ENCODE measurements at places on chromosomes 16 and 17.

DNA sequence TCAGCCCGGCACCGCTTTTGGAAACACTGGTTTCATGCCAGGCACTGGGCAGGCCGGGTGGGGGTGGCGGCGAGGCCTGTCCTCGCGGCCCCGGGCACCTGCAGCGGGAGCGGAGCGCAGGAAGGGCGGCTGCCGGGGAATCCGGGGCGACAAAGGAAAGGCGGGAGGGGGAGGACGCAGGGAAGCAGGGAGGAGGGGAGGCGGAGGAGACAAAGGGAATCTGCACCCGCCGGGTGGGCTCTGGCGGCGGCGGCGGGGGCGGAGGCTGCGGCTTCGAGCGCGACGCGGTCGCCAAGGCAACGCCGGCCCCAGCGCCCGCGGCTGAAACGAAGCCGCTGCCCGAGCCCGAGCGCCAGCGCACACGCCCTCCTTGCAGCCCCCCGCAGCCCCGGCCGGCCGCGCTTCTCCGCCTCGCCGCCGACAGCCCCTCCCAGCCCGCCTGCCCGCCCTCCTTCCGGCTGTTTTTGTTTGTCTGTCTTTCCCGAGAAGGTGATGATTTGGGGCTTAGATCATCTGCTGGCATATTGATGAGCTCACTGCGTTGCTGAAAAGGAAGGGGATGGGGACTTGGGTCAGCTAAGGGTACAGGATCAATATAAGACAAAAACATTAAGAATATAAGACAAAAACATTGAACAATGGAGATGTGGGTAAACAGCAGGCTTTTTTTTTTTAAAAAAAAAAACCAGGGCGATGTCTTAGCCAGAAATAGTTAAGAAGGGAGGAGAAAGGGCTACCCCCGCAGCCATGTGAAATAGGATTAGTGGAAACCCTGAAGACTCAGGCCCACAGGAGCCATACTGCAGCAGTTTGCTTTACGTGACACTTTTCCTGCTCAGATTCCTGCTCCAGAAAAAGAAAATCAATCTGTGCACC lies 32.7 kb downstream of the CDK5R1 start:
- no peak for DNase-seq

DNA sequence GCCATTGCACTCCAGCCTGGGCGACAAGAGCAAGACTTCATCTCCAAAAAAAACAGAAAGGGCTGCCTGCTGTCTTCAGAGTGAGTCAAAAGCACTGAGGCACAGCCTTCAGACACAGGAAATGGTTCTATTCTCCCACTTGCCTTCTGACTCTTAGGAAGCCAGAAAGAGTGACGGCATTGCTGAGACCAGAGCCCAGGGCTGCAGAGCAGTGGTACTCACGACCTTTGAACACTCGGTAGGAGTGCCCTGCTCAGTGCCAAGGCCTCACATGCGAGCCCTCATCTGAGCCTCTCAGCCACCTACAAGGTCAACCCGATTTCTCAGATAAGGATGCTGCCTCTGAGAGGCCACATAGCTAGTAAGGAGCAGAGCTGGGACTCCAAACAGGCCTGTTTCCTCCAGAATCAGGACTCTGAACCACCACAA lies 3.5 kb upstream of the ITGAE start:
- no peak for DNase-seq

DNA sequence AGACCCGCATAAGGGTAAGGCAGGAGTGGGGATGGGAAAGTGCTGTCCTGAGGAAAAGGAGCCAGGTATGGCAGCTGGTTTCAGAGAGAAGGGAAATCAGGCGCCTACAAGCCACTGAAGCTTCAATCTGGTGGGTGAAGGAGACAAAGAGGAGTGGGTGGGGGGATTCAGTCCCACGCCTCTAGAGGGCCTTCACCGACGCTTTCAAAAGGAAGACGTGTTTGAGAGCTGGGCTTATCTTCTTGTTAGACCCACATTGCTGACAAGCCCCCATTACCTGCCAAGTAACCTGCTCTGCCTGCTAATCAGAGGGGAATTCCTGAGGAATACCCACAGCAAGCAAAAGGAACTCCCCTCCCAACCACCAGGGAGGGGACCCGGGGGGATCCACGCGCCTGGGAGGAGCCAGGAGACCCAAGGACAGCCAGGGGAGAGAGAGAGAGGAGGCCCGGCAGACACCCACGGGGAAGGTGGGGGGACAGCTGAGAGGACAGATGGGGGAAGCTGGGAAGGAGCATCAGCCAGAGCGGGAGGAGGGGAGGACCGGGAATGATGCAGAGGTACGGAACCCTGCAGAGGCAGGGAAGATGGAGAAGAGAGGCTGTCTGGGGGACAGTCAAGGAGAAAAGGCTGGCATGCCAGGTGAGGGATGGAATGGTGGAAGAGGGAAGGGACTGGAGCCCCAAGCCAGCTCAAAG lies 1.0 kb downstream of the MTMR4 start:
- DNase-seq, result no peak

DNA sequence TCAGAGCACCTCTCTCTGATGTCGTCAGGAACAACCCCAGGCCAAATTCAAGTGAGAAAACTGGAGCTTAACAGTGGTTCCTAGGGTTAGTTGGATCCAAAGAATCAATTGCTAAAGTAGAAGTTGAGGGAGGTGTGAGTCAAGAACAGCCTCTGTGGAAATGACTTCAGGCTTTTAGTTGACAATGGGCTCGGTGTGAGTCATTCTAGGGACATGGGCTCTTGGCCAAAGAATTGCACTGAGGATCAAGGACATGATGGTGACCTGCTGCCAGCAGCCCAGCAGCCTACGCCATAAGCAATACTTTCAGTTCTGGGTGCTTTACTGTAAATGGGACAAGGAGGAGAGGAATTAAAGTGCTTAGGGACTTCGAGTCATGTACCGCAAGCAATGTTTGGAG lies 32.1 kb upstream of the SMURF2 start:
- DNase-seq, result no peak

GRCh38 chr16:8188841-8189240 lies 401.5 kb downstream of the TMEM114 start:
- DNase-seq, result no peak

GRCh38 chr16:8113843-8114242 lies 476.5 kb downstream of the TMEM114 start:
- no peak for DNase-seq

DNA sequence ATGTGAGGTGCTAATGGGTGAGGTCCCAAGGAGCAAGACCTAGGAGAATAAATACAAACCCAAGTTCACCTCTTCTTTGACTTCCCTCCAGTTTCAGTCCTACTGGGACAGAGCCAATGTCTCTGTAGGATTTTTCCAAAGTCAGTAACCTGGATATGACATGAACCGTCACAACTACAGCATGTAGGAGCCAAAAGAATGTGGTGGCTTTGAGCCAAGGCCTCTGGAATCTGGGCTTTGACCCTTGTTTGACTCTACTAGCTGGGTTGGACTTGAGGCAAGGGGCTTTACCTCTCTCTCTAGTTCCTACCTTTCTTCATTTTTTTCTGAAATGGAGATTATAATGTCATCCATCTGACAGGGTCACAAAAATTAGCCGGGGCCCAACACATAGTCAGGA lies 91.4 kb downstream of the CACNG3 start:
- DNase-seq, result no peak

DNA sequence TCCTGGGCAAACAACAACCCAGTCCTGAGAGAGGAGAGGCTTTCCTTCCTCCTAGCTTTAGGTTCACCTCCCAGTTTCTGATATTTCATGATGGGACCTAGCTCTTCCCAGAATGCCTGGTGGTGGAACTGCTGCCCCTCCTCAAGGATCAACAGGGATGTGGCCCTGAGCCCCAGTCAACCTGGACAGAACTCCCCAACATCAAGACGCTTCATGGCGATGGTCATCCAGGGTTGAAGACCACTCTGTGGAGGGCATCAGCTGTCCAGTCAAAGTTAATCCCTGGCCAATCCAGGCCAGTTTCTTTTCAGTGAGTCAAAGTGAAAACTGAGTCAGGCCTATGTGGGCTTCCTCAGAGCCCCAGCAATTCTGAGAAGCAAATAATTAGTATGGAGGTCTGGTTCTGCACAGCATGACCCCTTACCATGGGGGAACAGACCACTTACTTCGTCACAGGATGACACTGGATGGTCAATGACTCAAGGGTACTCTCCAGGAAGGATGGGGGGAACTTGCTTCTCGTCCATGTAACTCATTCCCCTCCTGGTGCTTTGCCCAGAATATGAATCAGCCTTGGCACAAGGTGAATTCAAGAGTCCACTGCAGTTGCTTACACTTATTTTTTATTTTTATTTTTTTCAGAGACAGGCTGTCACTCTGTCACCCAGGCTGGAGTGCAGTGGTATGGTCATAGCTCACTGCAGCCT lies 14.7 kb upstream of the XYLT2 start:
- no peak for DNase-seq

GRCh38 chr16:17023606-17024005 lies 447.2 kb downstream of the XYLT1 start:
- DNase-seq, result no peak

DNA sequence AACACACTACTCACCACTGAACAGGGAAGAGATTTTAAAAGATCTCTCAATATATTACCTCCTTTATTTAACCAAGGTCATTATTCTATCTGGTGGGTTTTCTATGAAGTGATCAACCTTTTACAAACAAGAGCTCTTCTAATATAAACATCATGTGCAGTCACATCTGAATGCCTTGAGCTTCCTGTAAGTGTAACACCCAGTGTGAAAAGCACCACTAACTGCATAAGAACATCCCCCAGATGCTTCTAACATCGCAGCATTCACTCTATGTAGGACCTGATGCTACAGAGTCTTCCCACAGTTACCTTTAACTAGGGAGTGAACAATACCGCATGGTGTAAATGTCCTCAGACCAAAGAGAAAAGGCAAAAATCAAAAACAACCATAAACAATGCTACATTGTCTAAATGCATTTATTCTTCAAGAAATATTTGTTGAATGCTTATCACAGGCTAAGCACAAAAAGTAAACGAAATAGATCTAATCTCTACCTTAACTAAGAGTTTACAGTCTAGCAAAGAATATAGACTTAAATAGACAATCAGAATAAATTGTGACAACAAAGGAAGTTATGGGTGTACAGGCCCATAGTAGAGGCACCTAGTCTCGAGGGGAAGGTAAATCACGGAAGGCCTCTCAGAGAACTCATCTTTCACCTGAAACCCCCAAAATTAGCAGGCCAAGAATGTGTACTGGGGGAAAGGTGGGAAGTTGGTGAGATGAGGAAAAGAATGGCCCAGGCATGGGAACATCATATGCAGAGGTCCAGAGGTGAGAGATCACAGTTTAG lies 16.2 kb downstream of the SKAP1 start:
- DNase-seq, result no peak

- DNase-seq, result no peak
Observed at GRCh38 chr16:80253741-80254140, 287.1 kb upstream of the DYNLRB2 start.

- no peak for DNase-seq
Observed at GRCh38 chr17:10666906-10667305, 9.8 kb upstream of the MYH3 start.

Data from muscle of arm (tissue), 14 donors.